Peyer's patch (tissue), 4 donors: ENCODE measurements at places on chromosomes 3 and 15. TPM values are rescaled to one million over a fixed set of nuclear protein-coding genes. Genes with fewer than 3 reads are reported as not detected.

ATP11B gene
- total RNA-seq: 93.3 TPM

REC114 gene
- total RNA-seq: not detected

WNT7A gene
- total RNA-seq: not detected

LSG1 gene
- 42.9 TPM for total RNA-seq

RBPMS2 gene
- 8.3 TPM for total RNA-seq

SLC12A1 gene
- not detected for total RNA-seq

SEMA7A gene
- 42.9 TPM for total RNA-seq

SLC25A26 gene
- total RNA-seq: 28.9 TPM

CCDC80 gene
- 20.7 TPM for total RNA-seq

FSD2 gene
- not detected for total RNA-seq

DNA sequence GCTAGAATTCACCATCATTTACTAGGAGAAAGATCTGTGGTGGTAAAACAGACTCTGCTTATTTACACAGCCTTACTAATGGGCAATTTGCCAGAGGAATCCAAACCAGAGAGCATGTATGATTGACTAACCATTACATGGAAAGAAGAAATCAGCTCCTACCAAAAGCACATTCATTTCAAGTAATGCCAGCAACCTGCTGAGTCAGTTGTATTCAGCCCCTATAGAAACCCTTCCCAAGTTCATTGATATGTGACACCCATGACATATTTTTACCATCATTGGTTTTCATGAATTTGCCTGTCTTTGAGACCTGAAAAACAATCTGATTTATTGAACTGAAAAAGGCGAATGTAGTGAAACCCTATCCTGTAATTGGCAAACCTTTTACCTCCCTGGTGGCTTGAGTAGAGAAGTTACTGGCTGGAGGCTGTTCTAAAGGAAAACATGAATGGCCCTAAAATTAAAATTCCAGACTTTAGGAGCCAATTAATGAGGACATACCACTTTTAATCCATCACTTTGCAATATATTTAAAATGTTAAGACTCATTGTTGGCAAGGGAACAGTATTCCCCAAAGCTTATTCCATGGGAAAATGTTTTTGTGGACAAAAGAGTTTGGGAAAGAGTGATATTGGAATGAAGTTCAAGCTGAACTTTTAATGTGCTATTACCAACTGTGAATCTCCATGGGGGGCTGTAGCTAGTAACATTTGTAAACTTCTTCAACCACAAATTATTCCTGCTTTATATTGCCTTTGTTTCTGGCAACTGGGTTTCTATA is 542.9 kb downstream of the FHIT start:
- no peak for DNase-seq

DNA sequence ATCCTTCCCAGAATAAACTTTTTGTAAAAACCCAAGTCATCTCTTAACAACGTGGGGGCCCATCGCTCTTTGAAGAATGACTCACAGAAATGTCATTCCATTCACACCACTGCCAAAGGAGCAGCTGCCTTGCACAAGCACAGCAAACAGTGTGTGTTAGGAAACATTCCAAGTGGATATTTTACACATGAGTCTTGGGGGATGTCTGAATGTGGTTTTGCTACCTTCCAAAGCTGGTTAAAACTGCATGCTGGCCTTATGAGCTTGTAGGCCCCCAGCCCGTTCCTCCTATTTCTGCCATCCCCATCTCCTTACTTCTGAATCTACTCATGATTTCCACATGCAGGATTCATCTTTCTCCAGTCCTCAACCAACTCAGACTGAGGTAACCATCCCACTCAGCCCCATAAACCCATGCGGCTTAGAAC is 130.8 kb downstream of the CPNE4 start:
- no peak for DNase-seq

- DNase-seq: no peak
Measured at GRCh38 chr3:108088697-108089096, 2.1 kb downstream of the CD47 start.

GRCh38 chr3:50260942-50261441 is 8.0 kb upstream of the SEMA3B start:
- no peak for DNase-seq

DNA sequence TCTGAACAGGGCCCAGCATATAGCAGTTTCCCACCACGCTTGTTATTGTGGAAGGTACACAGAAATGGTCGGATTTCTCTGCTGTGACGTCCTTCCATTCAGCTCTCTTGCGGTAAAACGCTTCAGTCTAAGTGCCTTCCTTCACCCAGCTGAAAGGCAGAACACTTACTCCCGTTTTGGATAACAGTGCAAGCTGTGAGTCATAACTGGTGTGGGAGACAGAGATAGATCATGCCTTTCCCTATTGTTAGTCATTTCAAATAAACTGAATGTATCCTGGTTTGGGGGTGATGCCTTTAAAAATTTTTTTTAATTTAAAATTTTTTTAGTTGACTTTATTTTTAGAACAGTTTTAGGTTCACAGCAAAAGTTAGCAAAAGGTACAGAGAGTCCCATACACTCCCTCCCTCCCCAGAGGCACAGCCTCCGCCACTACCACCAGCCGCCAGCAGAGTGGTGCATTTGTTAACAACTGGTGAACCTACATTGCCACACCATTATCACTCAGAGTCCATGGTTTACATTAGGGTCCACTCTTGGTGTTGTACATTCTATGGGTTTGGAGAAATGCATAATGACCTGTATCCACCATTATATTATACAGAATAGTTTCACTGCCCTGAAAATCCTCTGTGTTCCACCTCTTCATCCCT is 94.9 kb upstream of the NSMCE3 start:
- no peak for DNase-seq

GRCh38 chr15:43095708-43096347 is 10.0 kb downstream of the UBR1 start:
- no peak for DNase-seq

GRCh38 chr15:97977734-97978133 is 17.2 kb downstream of the ARRDC4 start:
- no peak for DNase-seq

DNA sequence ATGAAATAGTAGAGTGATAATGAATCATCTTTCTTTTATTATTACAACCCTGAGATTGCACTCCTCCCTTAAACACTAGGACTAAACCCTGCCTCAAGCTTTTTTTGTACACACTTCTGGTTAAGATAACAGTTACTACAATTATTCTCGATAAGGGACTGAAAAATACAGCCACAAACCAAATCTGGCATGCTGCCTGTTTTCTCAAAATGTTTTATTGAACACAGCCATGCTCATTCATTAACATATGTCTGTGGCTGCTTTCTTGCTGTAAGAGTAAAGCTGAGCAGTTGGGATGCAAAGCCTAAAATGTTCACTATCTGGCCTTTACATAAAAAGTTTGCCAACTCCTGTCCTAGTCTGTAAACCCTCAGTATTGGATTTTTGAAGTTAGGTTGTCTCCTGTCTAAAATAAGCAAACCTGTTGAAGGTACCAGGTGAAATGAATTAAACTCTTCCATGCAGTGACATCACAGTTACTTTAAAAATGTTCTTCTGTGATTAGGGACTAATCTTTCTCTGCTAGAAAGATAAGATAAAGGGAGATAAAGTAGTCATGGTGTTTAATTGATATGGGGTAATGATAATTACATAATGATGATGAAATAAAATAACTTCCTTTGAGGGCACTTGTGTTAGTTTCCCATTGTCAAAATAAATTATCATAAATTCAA is 218.2 kb downstream of the STXBP5L start:
- DNase-seq: no peak

- no peak for DNase-seq
Measured at GRCh38 chr3:31976302-31976701, 4.8 kb downstream of the OSBPL10 start.

- DNase-seq: no peak
Measured at GRCh38 chr15:29854413-29854812, 32.1 kb upstream of the TJP1 start.

DNA sequence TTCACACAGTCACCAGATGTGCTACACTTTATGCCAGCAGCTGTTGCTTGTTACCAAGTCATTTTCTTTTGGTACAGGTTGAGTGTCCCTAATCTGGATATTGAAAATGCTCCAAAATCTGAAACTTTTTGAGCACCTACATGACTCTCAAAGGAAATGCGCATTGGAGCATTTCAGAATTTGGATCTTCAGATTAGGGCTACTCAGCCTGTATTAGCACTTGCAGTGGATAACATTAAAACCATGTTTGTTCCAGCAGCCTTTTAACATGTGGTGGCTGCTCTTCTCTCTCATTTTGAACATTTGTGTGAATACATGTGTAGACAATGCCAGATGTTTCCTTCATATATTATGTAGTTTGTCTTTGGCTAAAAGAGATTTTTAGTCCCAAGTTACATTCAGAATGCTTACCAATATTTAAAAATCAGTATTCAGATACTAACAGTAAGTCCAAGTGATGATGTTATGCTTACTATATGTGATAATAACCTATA is 230.9 kb upstream of the UBE2E1 start:
- DNase-seq: no peak

DNA sequence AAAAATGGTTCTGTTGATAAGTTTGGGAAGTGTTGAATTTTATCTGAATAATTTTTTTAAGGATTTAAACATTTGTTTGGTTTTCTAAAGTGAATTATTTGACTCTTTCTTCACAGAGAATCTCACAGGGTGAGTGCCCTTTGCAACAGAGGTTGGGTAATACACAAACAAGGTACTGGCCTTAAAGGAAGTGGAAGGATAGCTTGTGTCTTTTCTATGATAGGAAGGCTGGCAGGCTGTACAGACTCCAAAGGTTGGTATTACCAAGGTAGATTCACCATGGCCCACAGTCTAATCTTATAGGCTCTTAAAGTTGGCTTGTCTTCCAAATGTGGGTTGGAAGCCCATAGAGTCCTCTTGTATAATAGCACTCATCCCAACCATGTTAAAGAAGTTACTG is 311.5 kb downstream of the SV2B start:
- DNase-seq: no peak

DNA sequence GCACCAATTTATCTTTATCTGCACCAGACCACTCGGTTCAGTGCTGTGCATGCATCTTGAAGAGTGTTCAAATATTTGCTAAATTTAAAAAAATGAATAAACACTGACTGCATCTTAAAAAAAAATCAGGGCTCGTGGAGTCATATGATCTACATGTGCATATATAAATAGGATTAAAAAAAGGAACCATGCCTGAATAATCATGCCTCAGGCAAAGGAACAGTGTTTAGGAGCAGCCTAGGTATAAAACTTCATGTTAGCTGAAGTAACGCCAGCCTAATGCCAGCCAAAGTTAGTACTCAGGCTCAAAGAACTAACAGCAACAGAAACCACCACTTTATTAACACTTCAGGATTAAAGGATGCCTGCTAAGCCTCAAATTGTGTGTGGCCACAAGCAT is 9.5 kb downstream of the ABCC5 start:
- no peak for DNase-seq

GRCh38 chr3:109921509-109921908 is 584.2 kb upstream of the DPPA4 start:
- DNase-seq: no peak

- no peak for DNase-seq
Measured at GRCh38 chr3:178056868-178057267, 479.4 kb upstream of the KCNMB2 start.

GRCh38 chr15:54776410-54776809 is 420.3 kb downstream of the RSL24D1 start:
- no peak for DNase-seq

DNA sequence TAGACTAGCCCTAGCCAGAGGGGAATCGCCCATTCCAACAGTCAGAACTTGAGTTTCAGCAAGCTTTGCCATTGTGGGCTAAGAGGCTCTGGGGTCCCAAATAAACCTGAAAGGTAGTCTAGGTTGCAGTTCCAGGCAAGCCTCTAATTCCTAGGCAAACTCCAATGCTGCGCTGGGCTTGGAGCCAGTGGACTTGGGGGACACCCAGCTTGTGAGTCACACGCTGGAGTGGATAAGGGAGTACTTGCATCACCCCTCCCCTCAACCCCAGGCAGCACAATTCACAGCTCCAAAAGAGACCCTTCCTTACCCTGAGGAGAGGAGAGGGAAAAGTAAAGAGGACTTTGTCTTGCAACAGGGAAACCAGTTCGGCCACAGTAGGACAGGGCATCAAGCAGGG is 105.2 kb upstream of the DPPA4 start:
- no peak for DNase-seq

GRCh38 chr15:65334586-65335231 is 30.2 kb downstream of the RNU5B-1 start:
- no peak for DNase-seq

DNA sequence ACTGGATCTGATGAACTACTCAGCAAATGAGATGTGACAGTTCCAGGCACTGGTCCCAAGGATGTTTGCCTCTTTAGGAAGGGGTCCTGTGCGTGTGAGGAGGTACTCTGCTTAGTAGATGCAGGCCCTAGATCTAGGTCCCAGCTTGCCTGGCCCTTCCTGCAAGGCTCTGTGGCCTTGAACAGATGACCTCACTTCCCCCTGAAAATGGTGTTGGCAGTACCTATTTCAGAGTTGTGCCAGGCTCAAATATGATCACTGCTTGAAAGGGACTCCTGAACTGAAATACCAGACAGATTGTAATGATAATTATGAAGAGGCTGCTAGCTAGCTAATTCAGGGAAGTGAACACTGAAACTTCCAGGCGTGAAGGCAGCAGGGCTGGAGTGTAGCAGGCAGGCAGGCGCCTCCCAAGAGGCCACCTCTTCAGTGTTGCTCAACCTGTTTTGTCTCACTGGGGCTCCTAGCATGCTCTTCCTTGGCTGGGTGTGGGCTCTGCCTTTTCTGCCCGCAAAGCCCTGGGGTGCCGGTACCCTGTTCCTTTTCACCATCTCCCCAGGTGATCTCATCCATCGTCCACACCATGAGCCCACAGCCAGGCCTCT is 24.1 kb upstream of the CPNE9 start:
- DNase-seq: no peak

DNA sequence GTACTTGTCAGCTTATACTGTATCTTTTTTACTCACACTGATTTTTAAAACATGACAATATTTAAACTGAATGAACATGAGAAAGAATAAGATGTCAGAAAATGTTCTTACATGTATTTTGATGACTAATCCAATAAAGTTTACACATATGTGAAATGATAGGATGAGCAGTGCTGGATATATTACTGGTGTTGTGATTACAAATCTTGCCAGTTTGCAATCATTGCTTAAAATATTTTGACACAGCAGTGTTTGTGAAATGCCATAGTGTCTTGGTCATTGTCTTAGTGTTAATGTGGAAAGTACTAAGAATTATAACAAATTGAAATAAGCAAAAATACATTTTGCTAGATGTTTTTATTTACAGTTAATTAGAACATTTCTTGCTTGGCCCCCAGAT is 118.7 kb upstream of the MLF1 start:
- DNase-seq: no peak

DNA sequence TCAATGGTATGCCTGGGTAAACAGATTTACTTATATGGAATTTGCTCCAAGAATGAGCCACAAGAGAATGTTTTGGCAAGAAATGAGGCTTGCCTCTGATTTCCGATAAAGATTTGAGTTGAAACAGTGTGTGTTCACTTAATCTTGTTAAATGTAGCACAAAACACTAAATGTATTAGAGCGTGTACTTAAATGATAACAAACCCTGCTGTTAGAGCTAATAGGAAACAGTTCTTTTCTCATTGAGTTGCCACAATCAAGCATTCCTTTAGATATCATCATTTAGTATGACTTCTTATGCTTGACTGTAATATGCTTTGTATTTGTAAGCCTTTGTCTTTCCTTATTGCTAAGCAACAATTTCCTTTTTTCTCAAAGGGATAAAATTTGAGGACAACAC is 353.6 kb upstream of the ZNF717 start:
- DNase-seq: no peak
